Fibroblast of lung (primary cell): ENCODE measurements at places on chromosomes 2 and 18. TPM values are rescaled to one million over a fixed set of nuclear protein-coding genes. Genes with fewer than 3 reads are reported as not detected.

CAPN14 gene
- total RNA-seq = under 0.01 and 0.17 TPM in 2 replicates

ADAM17 gene
- total RNA-seq = 49.1 and 69.9 TPM in 2 replicates

DNA sequence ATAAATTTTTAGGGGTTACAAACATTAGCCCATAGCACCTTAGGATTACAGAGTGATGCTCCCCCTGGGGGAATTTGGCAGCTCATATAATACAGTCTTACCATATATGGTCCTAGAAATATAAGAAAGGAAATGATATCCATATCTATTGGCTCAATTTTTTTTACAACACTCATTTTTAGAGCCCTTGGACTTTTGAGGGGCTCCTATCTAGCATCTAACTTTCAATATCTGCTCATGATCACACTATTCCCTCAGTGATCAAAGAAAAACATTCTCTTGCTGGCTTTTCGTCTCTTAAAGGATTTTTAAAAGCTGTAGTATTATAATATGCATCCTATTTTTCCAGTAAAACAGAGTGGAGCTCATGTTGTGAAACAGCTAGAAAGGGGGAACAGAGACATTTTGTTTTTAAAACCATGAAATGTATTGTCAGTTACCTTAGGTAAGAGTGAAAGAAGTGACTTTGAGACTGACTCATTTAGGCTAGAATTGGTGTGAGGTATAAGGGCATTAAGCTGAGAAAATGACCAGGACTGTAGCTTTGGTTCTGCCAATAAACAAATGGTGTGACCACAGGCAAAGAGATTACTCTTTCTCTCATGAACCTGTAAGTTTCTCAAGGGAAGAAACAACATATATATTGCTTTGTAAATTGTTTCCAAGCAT lies 65.8 kb downstream of the ALPK2 start:
- H3K4me3 ChIP-seq = no peak overlapping the region
- H3K27ac ChIP-seq = no peak overlapping the region
- peaks cover 7% of the 10 kb centered on the region for H3K4me1 ChIP-seq
- H3K27me3 ChIP-seq = no peaks in the 10 kb centered on the region
- H3K36me3 ChIP-seq = no peaks in the 10 kb centered on the region

ARHGAP28 gene
- total RNA-seq = 27.2 and 35.0 TPM in 2 replicates

MYL12A gene
- total RNA-seq = 499 and 826 TPM in 2 replicates

SRD5A2 gene
- not detected in 2 replicates for total RNA-seq
